ENCODE measurements at places on chromosomes 7 and 10. TPM values are rescaled to one million over a fixed set of nuclear protein-coding genes. Genes with fewer than 3 reads are reported as not detected.

GRCh38 chr10:63661347-63661746 is 140.1 kb downstream of the REEP3 start:
- H3K4me1 ChIP-seq = no peaks in the 10 kb centered on the region
- H3K4me3 ChIP-seq = no peak overlapping the region
- DNase-seq = no peak
- no peak overlapping the region for H3K27ac ChIP-seq

The CDNF gene
- 2.5 TPM for total RNA-seq

DNA sequence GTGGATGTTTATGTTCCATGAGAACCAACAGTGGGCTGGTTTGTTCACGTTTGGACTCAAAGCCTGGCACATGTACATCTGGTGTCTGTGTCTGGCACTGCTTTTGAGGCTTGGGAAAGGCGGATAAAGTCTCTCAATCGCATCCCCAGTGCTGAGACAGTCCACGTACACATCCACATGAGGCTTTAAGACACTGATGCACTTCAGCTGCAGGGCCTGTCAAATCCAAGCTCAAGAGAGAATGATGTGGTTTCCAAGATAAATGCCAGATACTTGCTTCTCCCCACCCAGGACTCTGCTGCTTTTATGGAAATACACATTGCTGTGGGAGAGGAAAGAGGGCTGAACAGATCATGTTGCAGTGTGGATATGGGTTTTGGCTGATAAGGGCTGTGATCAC is 178.4 kb downstream of the ADARB2 start:
- H3K36me3 ChIP-seq = no peaks in the 10 kb centered on the region
- no peaks in the 10 kb centered on the region for H3K27me3 ChIP-seq
- H3K4me3 ChIP-seq = no peak overlapping the region
- no peak overlapping the region for H3K27ac ChIP-seq
- H3K4me1 ChIP-seq = no peaks in the 10 kb centered on the region
- no peak for DNase-seq

GRCh38 chr7:52340067-52340466 is 695.4 kb upstream of the POM121L12 start:
- no peak overlapping the region for H3K27ac ChIP-seq
- no peaks in the 10 kb centered on the region for H3K27me3 ChIP-seq
- H3K4me1 ChIP-seq = no peaks in the 10 kb centered on the region
- H3K4me3 ChIP-seq = no peak overlapping the region
